ENCODE measurements at places on chromosomes 7 and 10.

DNA sequence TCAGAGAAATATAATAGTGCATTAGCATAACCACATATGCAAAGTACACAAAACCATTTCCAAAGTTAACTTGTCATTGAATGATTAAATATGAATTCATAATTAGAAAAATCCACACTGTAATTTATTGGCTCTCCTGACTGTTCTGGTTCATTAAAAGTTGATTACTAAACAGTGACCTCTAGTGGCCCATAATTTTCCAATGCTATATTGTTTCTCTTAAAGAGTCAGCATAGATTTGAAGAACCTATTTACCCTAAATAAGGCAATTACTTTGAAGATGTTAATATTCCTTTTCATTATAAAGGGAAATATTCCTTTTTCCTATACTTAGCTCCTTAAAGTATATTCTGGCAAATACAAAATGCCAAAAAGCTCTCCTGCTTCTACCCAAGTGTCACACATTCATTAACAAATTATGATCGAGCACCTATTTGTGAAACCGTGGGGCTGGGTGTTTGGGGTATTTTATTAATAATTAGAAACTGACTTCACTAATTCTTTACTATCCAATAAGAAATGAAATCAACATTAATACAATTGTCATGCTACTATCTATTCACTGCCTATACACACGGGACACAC lies 86.2 kb downstream of the HIBADH start:
- peak; percentile 4 for DNase-seq

- DNase-seq, result no peak
Measured at GRCh38 chr10:73768881-73769280, 13.0 kb upstream of the CHCHD1 start.

DNA sequence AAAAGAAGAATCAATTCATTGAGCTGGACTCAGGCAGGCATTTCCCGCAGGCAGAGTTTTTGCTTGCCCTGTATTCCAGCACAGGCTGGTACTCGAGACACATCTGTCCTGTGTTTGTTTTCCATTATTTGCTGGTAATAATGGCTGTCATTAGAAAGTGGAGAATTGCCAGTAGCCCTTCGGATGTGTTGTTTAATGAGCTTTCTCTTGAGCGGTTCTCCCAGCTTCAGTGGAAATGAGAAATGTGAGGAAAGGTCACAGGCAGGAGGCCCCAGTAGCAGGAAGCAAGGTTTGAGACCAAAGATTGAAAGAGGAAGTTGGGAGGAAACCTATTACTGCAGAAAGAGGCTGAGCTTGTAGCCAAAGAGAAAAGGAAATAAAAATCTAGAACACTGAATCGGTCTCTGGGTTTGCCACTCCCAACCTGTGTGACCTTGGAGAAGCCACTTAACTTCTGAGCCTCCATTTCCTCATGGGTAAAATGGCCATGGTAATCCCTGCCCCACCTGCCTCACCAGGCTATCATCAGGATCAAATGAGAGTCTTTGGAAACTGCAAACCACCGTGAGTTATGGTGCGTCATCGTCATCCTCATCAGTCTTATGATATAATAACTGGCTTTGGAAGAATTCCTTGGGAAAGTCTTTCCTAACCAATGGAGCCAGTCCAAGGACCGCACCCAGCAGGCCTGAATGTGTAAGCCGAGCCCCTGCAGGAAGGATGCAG lies 67.7 kb downstream of the TACR2 start:
- no peak for DNase-seq

GRCh38 chr10:132296666-132297443 lies 10.9 kb downstream of the STK32C start:
- DNase-seq, result no peak

DNA sequence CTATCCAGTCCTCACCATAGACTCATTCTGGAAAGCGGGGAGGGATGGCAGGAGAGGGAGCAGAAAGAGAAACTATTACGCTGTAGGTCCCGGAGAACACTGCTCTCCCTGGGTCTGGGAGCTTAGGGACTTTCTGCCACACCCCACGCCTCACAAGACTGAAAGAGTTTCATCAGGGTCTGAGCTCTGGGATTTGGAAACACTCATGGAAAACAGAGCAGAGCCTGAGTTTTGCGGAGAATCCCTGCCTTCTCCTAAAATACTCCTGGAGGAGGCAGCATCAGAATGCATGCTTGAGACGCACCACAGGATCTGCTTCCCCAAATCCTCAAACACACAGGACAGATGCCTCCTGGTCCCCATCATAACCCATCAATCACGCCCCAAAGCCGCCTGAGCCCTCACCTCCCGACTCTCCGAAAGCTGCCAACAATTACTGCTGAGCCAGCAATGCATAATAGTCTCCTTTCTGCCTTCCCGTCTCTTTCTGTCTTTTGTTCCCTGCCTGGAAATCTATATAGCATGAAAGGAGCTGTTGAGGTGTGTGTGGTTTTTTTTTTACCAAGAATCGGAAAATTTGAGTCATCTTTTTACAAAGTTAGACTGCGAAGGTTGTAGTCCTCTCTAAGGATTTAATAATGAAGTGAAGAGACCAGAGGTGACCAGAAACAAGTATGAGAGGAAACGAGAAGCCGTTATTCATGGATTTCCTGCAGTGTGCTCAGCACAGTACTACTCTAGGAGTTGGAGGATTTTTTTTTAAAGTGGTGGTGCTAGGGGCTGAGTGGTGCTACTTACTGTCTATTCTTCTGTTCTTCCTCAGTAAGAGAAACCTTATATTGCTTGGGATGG lies 37.7 kb downstream of the ASB13 start:
- no peak for DNase-seq

GRCh38 chr7:87574630-87575029 lies 26.1 kb downstream of the ABCB1 start:
- no peak for DNase-seq

GRCh38 chr7:110307776-110308175 lies 783.2 kb upstream of the LRRN3 start:
- DNase-seq, result no peak

DNA sequence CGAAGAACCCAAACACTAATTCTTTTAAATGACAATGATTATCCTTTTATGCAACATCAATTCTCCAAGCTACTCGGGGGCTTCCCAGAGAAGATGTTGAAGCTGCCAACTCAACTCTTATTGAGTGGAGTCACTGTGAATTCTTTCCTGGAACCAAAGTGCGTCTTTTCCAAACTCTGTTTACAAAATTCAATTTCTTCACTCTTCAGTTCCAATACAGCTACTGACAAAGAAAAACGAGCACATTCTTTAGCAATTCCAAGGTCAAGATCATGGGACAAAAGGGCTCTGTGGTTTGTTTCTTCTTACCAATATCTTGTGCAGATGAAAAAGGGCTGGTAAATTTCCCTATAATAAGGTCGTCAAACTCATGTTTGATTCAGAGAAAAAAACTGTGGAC lies 74.2 kb downstream of the FAS start:
- DNase-seq, result no peak

GRCh38 chr7:73870041-73870492 lies 9.1 kb downstream of the TMEM270 start:
- no peak for DNase-seq

DNA sequence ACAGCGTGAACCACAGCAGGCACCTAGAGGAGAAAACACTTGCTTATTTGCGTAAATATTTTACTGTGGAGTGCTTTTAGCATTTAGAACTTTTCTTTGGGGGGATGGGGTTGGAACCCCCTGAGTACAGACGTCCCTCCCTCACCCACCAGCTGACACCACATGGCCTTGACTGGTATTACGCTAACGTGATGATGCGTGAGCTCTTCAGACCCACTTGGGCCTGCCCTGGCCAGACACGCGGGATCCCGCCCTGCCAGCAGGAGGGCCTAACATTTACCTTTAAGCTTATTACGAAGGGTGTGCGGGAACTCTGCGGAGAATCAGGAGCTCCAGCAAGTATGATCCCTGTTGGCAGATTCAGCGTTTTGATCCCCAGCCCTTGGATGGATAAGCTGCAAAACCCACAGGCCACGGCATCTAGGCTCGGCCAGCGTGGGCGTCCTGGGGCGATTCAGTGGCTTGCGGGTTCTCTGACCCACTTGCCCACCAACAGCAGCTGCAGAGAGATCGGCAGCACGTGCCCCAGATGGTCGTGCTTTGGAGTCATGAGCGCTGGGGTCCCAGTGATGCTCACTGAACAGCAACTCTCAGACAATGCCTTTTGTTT lies 545.5 kb upstream of the FOXK1 start:
- no peak for DNase-seq

DNA sequence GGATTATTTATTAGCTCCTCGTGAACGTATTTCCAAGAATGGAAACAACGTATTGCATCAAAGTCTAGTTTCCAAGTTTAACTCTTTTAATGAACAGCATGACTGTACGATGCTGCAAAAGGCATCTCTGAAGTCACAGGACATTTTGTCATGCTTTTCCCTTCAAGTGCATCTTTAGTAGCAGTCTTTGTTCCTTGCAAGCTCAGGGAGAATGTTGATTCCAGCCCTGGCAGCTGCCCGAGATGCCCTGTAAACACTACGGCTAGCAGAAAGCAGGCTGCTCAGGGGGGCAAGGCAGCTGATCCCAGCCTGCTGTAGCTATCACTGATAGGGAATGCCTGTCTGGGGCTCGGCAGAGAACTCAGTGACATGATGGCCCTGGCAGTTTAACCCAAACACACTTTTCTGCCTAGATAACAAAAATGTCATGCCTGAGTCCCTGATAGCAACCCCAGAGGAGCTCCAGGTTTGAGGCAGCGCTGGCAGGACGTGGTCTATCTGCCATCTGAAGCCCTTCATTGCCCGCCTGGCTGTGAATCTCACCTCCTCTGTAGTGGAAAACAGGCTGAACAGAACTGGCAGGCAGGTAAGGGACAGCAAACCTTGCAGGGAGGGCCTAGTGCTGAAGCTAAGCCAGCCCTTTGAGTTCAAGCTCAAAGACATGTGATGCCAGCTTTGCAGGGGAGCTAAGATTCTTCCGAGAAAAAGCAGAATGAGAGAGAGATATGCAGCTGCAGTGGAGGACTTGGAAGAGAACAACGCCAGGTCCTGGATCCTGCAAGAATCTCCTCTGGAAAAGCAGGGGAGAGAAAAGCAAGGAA lies 264.6 kb downstream of the SNX10 start:
- DNase-seq, result no peak

GRCh38 chr10:14749070-14749809 lies 25.5 kb downstream of the FAM107B start:
- no peak for DNase-seq

GRCh38 chr7:135509589-135509838 lies 388 bp downstream of the CNOT4 start:
- DNase-seq, result no peak

- DNase-seq, result no peak
Measured at GRCh38 chr10:133453516-133454203, at the start of gene SCART1. TSS of gene SCART1 (plus strand) at chr10:133453945. CDS start at chr10:133453998, 53 bp downstream.

DNA sequence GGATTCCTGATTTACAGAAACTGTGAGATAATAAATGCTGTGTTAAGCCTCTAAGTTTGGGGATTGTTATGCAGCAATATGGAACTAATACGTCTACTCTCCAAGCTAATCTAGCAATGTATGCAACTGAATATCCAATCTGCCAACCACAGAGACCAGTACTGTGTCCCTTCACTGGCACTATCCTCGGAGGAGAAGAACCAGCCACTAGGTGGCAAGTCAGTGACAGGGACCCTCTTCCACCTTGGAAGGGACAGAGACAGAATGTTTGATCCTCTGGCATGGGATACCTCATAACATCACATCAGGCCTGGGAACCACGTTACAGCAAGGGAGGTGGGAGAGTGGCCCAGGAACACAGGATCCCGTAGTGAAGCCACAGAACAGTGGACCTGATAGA lies 96.4 kb downstream of the CREM start:
- DNase-seq, result no peak
